Activated CD4-positive, alpha-beta T cell treated with anti-CD3 and anti-CD28 coated beads, Interleukin-10, Interleukin-2, amounts not matched to agents 100 ng/mL and 50 ng/mL, durations not matched to agents 16 hours and 8 hours (primary cell): ENCODE measurements at places on chromosomes 7 and 10.

DNA sequence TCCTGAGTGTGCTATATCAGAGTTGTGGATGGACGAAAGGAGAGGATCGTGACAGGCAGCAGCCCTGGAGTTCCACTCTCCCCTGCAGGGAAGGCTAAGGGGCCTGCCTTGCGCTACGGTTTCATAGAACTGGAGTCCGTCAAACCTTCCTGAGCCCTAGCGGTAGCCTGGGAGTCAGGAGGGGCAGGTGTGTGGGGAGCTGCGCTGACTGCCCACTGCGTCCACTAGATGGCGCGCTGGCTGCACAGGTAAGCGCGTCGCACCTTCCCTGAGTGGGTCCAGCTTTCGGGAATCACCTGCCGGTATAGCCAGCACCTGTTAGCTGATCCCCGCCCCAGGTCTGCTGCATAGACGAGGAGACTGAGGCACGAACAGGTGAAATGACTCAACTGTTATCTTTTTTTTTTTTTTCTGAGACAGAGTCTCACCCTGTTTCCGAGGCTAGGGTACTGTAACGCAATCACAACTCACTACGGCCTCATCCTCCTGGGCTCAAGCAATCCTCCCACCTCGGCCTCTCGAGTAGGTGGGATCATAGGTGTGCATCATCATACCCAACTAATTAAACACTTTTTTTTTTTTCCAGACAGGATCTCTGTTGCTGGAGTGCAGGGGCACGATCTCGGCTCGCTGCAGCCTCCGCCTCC lies 20.2 kb upstream of the BAIAP2L1 start:
- peak; percentile 61 for DNase-seq

DNA sequence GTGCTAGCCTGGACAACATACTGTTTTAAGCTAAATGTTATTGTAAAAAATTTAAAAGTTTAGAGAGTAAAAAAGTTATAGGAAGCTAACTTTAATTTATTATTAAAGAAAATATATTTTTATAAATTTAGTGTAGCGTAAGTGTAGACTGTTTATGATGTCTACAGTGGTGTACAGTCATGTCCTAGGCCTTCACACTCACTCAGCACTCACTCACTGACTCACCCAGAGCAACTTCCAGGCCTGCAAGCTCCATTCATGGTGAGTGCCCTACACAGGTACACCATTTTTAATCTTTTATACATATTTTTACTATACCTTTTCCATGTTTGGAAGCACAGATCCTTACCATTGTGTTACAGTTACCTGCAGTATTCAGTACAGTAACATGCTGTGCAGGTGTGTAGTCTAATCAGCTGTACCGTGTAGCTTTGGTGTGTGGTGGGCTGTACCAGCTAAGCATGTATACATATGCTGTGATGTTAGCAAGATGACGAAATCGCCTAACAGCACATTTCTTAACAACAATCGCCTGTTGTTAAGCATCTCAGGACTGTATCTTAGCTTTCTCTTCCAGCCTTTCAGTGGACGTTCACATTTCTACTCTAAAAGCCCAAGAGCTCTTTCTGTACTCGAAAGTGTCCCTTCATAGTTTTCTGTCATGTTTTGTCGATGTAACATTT lies 12.5 kb downstream of the RNF32 start:
- DNase-seq: no peak

- peak; percentile 17 for DNase-seq
Observed at GRCh38 chr10:3976718-3977117, 191.7 kb upstream of the KLF6 start.

GRCh38 chr10:129057856-129058663 lies 409.0 kb upstream of the MGMT start:
- peak; percentile 58 for DNase-seq

- no peak for DNase-seq
Observed at GRCh38 chr10:116056445-116057293, 216.3 kb downstream of the GFRA1 start.

DNA sequence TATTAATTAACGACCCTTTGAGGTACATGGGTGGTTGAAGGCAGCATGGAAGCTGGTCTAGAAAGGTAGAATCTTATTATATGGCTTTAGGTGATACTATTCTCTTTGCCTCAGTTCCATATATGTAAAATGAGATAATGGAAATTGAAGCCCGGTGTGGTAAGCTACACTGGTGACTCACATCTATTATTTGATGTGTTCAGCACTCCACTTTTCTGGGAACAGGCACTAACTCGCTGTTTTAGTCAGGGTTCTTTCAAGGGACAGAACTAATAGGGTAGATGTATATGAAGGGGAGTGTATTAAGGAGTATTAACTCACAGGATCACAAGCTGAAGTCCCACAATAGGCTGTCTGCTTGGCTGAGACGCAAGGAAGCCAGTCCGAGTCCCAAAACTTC lies 4.4 kb upstream of the TRUB1 start:
- DNase-seq: peak; percentile 59

- DNase-seq: no peak
Observed at GRCh38 chr10:112359606-112360307, 14.2 kb upstream of the ACSL5 start.

DNA sequence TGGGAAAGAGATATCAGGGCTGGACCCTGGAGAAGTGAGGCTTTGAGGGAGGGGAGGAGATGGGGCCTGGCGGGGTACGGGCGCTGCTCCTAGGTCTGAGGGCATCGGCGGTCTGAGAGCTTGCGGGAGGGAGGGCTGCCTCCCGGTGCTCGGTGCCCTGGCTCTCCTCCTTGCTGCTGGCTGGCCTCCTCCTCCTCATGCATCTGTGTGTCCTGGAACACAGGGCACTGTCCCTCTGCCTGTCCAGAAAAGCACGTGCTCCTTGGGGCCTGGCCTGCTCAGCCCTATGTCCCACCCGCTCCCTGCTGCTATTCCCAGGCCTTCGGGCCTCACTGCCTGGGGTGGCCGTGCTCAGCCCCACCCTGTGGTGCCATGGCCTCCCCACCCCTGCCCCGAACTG lies 166.9 kb downstream of the RNF216 start:
- no peak for DNase-seq

DNA sequence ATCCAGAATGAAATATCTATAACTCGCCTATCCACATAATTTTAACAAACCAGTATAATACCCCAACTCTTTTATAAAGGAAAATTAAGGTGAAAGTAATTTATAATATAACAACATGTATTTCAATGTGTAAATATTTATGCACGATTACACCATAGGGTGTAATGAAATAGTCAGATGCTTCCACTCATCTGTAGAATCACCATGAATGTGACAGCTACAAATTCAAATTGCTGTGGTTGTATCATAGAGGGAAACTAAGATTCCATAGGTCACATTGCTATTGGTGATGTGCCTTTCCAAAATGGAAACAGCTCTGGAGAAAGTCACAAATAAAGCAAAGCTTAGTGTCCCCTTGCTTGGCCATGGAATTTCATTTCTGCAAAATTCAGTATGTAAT lies 95.7 kb downstream of the CPED1 start:
- no peak for DNase-seq
